ENCODE measurements at places on chromosomes 16 and 17.

DNA sequence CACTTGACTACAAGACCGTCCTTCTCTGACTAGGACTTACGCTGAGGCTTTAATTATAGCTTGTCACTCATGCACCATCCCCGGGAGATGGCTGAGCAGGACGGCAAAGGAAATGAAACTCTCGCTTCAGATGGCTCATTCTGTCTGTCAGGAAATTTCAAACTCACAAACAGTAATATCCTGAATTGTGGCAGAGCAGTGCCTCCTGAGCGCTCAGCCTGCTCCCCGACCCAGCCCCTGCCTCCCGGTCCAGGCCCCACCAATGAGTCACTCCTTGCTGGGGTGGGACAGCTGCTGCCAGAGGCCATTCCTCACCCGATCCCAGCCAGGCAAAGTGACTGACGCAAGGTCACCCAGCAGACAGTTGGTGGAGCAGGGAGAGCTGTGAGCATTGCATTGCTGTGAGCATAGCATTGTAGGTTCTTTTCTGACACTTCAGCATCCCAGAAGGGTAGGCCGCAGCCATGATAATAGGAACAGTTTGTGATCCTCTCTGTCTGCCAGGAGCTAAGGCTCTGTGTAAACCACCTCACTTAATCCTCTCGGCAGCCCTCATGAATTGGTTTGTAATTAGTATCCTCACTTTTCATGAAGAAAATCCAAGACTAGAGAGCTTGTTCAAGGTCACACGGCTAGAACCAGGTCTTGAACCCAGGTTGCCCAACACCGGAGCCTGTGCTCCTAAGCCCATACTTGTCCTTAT is 20.9 kb downstream of the CCDC182 start:
- no peak for DNase-seq

DNA sequence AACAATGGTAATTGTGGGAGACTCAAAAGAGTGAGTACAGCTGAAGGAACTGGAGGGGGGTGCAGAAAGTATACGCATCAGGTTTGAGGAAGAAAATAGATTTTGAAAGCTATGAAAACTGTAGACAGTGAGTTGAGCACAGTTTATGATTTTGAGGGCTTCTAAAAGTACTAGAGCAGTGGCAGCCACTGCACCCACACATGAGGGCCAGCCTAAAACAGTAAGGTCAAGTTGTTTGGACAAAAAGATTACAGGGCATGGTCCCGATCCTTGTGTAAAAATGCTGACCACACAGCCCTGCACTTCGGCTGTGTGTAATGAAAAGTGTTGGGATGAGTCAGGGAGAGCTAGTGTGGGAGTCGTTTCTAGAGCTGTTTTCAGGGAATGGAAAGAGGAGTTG is 2282.1 kb downstream of the TP53TG3F start:
- DNase-seq, result no peak

DNA sequence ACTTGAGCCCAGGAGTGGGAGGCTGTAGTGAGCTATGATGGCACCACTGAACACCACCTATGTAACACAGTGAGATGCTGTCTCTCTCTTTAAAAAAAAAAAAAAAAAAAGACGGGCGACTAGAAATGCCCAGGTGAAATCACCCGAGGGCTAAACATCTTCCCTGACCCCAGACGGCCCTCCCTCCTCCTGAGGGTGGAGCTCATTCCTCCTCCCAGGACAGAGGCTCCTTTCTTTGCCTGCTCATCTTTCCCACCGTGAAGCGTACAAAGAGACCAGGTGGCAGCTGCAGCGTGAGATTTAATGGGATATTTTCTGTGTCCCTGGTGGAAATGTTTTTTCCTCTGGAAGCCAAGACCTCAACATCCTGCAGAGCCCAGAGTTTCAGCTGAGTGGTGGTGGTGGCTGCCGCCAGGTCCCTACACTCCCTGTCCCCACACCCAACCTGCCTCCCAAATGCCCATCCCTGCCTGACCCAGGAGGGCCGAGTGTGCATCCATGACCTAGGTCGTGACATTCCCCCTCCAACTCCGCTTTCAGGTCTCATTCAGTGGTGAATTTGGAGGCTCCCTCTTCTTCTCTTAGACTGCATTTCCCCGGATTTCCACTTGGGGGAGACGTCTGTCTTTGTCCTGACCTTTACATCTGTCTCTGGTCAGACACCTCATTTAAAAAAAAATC is 14.4 kb upstream of the GPRC5B start:
- DNase-seq, result peak; percentile 68

DNA sequence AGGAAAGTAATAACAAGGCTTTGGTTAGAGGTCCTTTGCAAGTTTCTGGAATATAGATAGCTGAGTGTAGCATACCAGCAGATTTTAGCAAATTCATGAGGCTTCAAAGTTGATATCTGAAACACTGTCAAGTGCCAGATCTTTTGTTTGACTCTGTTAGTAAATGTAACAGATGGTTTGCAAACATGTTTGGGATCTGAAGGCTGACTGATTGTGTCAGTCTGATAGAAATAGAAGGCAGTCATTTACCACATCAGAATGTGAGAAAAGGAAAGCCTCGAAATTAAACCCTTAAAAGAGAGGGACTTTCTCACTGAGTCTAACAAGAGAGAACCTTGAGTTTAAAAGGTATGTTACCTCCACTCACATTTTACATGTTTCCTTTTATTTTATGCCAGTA is 371.5 kb downstream of the KIF2B start:
- DNase-seq, result no peak

- DNase-seq, result no peak
These were observed 414.4 kb downstream of the SHISA9 start for GRCh38 chr16:13315642-13316427.

DNA sequence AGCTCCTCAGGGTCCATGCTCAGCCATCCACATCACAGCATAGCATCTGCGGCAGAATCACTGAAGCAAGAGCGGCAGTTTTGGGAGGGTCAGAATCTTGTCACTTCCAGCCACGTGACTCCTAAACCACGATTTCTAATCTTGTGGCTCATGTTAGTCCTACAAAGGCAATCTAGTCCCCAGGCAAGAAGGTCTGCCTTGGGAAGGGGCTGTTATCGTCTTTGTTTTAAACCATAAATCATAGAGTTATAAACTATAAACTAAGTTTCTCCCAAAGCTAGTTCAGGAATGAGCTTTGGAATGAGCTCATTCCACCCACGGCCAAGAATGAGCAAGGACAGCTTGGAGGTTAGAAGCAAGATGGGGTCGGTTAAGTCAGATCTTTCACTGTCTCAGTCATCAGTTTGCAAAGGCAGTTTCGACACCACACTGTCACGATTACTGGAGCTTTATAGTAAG is 20.8 kb upstream of the DNAH17 start:
- DNase-seq, result no peak

GRCh38 chr17:30323895-30324319 is 9.9 kb downstream of the TMIGD1 start:
- peak; percentile 84 for DNase-seq

- no peak for DNase-seq
These were observed 206.5 kb downstream of the ABCC12 start for GRCh38 chr16:47949276-47949675.

GRCh38 chr16:70579648-70580630 is 56.3 kb downstream of the SF3B3 start:
- DNase-seq, result no peak

- DNase-seq, result no peak
These were observed 88.3 kb upstream of the FOXF1 start for GRCh38 chr16:86421995-86422394.

DNA sequence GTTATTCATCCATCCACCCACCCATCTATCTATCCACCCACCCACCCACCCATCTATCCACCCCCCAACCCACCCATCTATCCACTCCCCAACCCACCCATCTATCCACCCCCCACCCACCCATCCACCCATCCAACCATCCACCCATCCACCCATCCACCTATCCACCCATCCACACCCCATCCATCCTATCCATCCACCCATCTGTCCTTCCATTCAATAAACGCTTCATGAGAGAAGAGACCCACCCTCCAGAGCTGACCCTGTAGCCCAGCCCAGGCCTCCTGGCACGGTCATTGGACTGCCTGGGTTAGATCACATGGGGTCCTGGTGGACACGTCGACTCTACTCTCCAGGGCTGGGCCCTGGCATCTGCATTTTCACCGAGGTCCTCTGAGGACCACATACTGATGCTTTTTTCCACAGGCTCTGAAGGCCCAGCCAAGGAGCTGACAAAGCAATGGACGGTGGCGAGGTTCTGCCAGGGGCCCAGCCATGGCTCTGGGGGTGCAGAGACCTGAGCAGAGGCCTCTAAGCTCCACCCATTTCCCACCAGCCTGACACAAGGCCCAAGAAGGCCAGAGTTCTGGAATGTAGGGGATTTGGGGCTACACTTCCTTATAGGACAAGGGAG is 41.3 kb upstream of the SLC38A10 start:
- DNase-seq, result no peak

GRCh38 chr17:60390186-60390585 is 1.7 kb downstream of the USP32 start:
- peak; percentile 85 for DNase-seq

- DNase-seq, result no peak
These were observed 1427.3 kb downstream of the CDH8 start for GRCh38 chr16:60608971-60609370.

DNA sequence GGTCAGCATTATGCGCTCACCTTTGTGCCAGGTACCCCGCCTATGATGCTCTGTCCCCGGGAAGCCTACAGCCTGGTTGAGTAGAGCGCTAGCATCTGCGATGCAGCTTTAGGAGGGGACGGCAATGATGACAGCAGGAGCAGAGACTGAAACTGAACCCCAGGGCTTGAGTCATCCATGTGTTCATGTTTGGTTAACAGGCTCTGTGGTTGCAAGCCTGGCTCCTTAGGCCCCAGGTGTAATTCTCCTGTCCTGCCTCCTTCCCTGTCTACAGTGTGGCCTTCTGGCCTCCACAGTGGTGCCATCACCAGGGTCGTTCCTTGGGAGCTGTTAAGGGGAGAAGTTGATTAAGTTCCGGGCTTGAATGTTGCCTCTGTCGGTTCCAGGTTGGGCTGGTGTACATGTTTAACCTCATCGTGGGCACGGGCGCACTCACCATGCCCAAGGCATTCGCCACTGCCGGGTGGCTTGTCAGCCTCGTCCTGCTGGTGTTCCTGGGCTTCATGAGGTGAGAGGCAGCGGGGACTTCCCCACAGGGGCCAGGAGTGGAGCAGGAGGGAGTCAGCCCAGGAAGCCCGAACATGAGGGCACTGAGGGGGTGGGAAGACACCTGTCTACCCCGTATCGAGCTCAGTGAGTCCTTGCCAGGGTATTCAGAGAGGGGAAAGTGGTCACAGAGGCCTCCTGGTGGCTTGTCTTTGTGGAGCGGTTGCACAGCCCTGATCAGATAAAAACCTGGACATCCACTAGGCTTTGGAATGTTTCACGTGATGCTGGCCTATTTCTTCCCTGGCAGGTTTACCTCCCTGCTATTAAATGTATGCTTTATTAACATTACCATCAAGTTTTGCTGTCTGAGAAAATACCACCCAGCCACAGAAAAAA is 9.2 kb upstream of the NAT9 start:
- DNase-seq, result no peak

DNA sequence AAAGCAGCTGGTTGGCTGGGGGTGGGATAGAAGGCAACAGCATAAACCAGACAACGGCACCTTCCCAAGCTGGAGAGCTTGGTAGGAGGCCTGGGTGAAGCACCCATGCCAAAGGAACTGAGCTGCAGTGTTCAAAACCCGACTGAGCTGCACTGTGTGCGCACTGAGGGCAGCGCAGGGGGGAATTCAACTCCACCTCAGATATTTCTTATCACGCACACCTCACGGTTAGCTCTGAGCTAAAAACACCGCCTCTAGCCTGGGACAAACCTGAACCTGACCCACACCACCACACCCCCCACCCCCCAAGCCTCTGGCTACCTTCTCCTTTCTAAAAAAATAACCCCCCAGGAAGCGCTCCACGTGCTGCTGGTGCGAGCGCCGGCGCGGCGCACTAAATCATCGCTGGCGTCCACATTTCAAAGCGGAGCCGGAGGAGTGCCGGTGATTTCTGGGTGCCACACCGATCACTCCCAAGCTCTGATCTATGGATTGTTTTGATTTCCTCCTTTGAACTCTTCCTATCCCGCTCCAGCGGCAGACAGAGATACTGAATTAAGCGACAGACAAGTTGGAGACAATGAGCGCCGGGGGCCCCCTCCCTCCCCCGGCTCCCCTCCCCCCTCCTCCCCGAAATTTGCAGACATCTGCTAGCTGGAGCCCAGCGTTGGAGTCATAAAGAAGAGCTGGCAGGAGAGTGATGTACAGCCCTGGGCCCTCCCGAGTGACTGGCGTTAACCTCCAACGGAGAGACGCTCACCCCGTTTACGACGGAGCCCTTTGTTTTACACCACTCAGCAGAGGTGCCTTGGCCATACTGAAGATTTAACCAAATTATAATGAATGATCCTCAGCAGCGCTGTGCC is 85.0 kb downstream of the NOG start:
- peak; percentile 23 for DNase-seq

- no peak for DNase-seq
These were observed 34.6 kb upstream of the SLC5A11 start for GRCh38 chr16:24810951-24811843.

GRCh38 chr17:73878923-73879322 is 234.7 kb upstream of the SDK2 start:
- DNase-seq, result no peak

GRCh38 chr17:38330941-38331411 is 12.8 kb downstream of the GPR179 start:
- DNase-seq, result no peak

DNA sequence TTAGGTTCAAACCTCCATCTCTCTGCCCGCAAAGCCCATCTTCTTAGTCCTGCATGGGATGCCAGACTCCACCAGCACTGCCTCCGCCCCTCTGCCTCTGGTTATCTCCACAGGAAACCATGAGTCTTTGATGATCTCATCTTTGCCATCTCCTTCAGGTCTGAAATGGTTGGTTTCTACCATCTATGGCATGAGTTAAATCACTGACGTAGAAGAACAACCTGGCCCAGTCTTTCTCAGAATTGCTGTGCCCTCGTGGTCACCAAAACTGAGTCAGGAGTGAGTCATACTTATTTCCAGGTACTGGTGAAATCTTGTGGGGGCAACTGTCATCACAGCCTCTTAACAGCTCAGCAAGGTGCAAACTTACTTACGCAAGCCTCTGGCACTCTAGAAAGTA is 468.7 kb upstream of the C16orf82 start:
- DNase-seq, result no peak

- DNase-seq, result peak; percentile 17
These were observed 7.3 kb upstream of the SMIM5 start for GRCh38 chr17:75625813-75626486.

DNA sequence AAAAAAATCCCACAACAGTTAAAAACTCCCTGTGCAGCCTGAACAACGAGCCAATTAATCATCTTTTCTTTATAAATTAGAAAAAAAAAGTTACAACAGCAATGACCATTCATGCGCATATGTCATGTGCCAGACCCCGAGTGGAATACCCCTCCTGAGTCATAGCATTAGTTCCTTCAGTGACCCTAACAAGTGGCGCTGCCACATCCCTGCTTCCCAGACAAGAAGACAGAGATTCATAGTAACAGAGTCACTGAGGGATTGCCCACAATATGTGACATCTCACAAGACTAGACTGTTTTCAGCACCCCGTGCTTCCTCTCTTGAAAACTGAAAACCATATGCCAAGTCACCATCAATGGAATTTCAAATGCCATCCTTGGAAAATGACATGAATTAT is 7.9 kb downstream of the UMOD start:
- no peak for DNase-seq
